Colonic mucosa (tissue), 4 donors: ENCODE measurements at places on chromosomes 7 and 10. TPM values are rescaled to one million over a fixed set of nuclear protein-coding genes. Genes with fewer than 3 reads are reported as not detected.

- no peak for DNase-seq
Observed at GRCh38 chr10:48699011-48699627, 14.4 kb downstream of the WDFY4 start.

GRCh38 chr7:5596046-5596895 lies 172.6 kb upstream of the TNRC18 start:
- peak; percentile 71 for DNase-seq

DNA sequence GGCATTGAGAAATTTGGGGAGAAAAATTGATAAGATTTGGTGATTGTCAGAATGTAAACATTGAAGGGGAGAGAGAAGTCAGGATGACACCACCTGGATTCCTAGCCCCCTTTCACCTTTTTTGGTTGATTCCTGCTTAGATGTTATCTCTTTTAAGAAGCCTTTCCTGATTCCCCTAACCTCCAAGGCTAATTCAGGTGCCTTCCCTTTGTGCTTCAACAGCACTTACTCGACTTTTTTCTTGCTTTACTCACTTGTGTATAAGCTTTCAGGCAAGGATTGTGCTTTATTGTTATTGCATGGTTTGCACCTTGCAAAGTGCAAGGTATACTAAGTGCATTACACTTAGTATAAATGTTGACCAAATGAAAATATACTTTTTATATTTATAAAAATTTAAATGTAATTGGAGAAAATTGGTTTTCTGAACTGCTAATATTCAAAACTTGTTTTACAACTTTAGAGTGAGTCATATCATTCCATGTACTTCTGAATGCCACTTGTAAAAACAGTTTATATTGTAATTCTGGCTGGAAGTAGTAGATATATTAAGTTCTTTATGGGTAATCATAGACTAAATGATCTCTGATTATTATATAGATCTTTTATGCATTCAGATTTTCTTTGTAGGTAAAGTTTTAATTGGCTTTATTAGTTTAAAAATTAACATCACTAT lies 13.2 kb downstream of the SHOC2 start:
- no peak for DNase-seq

DNA sequence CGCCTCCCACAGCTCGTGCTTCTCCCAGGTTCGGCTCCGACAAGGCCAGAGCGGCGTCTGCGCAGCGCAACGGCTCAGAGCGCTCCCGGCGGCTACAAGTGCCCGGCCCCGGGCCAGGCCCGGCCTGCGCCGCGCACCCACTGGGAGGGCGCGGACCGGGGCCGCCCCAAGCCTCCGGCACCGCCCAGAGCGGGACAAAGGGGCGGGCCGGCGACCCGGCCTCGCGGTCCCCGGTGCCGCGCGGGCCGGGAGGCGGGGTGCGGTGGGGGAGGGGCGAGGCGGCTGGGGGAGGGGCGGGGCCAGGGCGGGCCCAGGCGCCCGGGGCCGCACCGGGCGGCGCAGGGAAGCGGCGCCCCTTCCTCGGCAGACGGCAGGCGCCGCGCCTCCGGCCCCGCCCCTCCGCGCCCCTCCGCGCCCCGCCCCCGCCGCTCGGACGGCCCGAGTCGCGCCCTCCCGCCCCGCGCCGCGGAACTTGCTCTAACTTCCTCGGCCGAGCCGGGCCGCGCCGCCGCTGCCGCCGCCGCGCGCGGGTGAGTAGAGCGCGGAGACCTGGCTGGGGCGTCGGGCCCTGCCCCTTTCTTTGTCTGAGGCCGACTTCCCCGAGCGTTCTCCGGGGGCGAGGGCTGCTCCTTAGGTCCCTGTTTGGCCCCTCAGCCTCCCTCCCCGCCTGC lies at the start of gene TSPAN14:
Gene TSPAN14, plus strand, starts transcription at position 469 of the 671 bp plus-strand sequence. CDS start 34,924 bp downstream, outside the sequence.
- DNase-seq = peak; percentile 82

- no peak for DNase-seq
Observed at GRCh38 chr10:120368338-120368737, 88.7 kb upstream of the PLPP4 start.

DNA sequence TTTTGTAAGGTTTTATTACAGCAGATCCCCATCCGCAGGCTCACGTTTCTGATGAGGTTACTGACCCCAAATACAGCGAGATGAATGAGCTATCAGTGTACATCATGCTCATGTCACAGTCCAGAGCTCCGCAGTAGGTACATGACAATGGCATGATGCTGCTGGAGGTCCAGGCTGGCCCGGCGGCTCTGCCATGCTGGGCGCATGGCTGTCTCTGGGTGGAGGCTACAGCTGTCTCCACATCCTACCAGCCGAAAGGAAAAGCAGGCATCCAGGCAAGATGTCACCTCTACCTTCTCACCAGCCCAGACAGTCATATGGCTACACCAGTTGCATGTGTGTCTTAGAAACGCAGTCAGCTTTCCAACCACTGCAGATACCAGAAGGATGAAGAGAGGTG lies 90.9 kb upstream of the RNF32 start:
- no peak for DNase-seq

DNA sequence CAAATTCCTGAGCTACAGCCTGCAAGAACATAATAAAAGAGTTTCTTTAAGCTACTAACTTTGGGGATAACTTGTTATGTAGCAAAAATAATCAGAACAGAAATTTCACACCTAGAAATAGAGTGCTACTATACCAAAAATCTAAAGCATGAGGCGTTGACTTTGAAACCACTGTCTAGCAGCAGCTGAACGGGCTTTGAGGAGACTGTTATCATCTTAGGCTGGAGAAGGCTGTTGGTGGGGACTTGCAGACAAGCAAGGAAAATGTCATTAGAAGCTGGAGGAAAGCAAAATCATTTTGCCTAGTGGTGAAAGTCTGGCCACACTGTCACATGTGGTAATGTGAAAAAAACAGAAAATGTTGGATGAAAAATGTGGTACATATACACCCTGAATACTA lies 48.4 kb upstream of the ST8SIA6 start:
- no peak for DNase-seq

DNA sequence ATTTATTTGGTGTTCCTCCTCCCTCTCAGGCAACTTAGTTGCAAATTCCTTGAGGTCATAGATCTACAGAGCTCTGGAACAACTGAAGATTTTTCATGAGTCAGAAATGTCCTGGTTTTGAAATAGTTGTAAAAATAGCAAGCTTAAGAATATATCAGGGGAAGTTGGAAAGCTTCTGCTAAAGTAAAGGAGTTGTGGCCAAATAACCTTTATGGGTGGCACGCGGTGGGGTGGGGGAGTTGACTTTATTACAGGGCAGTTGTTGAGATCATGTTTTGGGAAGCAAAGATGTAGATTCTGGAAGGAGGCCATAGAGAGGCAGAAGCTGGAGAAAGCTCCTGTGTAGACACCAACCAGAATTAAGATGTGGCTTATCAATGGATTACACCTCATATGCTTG lies 326.0 kb upstream of the MTPN start:
- DNase-seq = no peak

DNA sequence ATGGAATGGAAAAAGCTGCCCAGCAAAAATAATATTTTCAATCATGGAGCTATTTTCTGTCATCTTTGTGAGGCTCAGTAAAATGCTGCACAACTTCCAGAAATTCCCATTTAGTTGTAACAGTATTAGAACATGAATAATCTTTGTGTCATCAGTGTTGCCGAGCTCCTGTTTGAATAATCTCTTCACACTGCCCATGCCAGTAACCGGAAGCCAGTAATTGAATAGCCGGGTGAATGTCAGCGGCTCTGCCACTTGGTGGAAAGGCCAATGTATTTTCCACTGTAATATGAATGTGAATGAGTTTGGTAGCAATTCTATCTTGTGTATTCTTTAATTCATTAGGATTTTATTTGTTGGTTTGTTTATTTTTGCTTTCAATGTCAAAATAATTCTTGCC lies 172.5 kb upstream of the INSYN2A start:
- no peak for DNase-seq

GRCh38 chr7:148772297-148773089 lies 73.8 kb downstream of the CUL1 start:
- no peak for DNase-seq

DNA sequence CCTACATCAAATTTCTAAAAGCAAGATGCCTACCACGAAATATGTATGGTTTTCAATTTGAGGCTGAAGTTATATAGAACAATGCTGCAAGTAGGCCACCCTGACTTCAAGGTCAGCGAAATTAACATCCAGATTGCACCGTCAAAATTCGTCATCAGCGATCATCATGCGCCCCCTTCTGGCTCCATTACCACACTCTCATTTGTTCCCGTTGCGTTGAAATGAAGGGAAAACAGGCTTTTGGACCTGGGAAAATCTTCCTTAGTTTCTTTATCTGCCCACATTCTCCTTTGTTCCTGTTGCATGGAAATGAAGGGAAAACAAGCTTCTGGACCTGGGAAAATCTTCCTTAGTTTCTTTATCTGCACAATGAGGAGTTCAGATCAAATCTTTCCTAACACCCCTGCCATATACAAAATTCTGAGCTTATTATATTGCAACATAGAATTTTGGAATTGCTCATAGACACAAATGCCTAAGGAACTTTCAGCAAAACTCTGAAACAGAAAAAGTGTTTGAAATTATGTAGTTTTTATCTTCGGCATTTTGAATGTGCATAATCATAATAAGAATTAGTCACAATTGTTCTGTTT lies 98.2 kb upstream of the PRKCQ start:
- peak; percentile 62 for DNase-seq

DNA sequence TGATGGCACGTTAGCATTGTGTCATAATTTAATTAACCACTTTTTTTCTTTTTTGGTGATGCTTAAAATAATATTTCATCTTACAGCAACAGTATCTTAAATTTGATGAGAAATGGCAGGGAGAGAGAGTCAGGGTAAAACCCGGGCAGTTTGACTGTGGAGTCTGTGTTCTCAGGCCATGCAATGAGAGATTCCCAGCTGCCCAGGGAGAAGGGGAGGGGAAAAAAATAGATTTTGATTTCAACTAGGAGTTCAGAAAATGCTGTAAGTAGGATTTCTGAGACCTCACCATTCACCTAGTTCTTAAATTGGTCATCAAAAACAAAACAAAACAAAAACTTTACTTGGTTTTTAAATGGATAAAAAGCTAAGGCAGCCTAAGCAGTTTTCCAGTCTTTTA lies 37.4 kb upstream of the XPNPEP1 start:
- no peak for DNase-seq

DNA sequence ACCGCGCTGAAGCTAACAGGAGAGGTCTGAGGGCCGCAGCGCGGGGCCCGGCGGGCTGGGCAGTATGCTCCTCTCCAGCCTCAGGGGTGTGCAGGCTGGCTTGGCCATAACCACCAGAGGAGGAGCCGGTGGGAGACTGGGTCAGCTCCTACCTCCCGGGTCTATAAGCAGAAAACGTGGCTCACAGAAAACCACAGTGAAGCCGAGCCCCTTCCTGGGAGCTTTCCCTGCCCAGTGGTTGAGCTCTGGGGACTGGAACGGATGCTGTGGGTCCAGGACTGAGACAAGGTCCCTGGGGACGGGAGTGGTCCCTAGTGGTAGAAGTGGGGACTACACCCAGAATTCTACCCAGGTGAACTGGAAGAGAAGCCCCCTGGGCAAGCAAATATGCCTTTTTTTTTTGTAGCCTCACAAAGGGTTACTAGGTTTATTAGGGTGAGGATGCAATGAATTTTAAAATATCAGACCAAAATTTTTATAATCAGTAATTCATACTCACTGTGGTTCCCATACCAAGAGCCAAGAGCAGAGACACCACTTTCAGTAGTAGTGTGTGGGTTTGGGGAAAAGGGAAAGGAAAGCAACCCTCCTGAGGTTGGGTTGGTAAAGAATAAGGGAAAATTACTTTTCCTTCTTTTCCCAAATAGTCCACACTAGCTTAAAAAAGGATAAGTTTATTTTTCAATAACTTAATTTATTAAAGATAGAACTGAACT lies 67.9 kb upstream of the PRKCQ start:
- peak; percentile 39 for DNase-seq

DNA sequence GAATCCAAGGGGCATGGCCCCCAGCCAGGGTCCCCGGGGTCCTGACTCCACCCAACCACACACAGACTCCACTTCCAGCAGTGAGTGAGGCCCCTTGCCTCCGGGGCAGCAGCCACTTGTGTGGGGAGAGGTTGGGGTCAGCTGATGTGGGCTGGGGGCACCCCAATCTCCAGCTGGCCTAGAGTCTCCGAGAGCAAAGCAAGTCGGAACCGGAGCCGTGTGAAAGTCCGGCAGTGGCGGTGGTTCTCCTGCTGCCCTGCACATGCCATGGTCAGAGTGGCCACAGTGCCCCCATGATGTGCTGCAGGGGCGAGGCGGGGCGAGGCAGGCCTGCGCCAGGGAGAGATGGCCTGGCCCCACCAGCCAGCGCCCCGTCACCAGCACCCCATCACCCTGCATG lies 74.6 kb downstream of the PDGFA start:
- no peak for DNase-seq

GRCh38 chr7:101680406-101681145 lies 51.5 kb upstream of the MYL10 start:
- no peak for DNase-seq

DNA sequence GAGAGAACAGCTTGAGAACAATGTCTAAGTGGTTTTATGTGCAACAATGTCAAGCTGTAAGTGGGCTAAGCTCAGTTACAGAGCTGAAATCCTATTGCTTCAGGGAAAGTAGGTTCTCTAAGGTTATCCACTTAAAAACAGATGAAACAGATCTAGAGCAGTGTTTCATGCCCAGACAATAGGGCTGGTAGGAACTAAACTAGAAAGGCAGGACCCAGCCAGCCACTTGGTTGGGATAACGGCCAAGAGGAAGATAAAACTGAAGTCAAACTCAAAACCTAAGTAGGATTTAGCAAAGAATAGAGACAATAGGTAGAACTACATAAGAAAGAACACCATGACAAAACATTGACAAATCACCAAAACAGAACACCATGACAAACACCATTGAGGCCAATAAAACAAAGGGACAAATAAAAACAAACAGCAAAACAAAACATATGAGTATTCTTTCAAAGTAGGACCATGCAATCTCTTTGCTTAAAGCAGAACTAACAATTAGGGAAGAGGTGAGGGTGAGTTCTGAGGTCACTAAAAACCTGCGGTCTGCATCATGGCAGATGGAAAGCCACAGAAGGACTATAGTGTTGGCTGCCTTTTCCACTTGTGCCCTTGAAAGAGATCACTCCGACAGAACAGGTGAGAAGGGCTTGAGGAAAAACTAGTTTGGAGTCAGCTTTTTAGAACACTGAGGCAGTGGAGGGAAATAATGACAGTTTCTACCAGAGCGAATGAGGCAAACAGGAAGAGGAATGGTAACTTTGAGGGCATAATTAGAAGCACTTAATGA lies 81.0 kb downstream of the HGF start:
- no peak for DNase-seq

DNA sequence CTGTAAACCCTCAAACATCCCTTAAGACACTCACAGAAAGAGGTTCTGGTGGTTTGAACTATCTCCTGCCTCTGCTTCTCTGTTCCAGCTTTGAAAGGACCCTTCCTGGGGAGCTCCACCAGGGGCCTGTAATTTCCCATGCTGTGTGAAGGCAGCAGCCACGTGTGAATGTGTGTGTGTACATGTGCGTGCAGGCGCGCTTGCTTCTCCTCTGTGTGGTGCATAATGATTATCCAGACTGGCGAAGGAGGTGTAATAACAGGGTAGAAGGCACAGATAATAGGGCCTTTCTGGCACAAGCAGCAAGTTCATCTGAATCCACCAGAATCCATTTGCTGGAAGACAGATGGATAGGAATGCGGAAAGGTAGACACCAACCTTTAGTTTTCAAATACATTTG lies 466.5 kb downstream of the GRID1 start:
- no peak for DNase-seq

Gene TMEM196
- not detected for total RNA-seq

Gene CYP26A1
- not detected for total RNA-seq

Gene HOXA7
- 24.4 TPM for total RNA-seq

Gene VWDE
- 0.59 TPM for total RNA-seq

Gene FAM25C
- total RNA-seq = not detected

Gene SUN3
- total RNA-seq = not detected

Gene C10orf105
- total RNA-seq = not detected

Gene SEMA3D
- 0.86 TPM for total RNA-seq
